Stimulated activated naive CD4-positive, alpha-beta T cell treated with Interleukin-2 at 50 U/mL for 16 hours (primary cell): ENCODE measurements at places on chromosomes 7 and 10.

DNA sequence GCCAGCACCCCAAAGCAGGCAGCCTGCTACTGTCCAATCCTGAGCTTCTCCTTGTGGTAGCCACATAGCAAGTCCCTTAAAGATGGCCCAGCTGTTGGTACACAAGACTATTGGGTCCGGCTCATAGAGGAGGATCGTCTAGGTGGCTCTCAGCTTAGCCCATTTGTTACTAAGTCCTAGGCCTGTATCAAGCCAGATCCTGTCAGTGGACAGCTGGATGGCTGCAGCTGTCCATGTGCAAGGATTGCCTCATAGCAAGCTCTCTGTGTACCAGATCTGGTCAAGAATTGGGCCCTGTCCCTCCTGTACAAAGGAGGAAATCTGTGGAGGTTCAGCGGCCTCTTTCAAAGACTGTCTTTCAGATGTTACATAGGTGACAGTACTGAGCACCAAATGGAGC lies 12.2 kb upstream of the TMEM168 start:
- DNase-seq: no peak

DNA sequence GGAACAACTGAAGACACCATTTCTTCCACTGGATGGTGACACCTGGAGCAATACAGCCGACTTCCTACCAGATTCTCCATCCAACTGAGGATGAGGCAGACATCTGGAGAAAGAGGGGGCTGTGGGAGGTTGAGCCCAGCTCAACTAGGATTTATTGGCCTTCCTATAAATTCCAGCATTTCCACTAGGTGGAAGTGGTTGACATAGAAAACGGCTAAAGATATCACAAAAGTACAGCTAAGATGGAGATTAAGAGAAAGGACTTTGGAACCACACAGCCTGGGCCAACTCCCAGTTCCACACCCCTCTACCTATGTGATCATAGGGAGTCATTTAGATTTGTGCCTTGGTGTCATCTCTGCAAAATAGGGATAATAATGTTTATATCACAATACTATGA lies 61.3 kb upstream of the CAV2 start:
- no peak for DNase-seq

- no peak for DNase-seq
These were observed 19.6 kb downstream of the FRMPD2 start for GRCh38 chr10:48254750-48255512.

- DNase-seq: no peak
These were observed 514.2 kb downstream of the TFEC start for GRCh38 chr7:115516341-115516740.

DNA sequence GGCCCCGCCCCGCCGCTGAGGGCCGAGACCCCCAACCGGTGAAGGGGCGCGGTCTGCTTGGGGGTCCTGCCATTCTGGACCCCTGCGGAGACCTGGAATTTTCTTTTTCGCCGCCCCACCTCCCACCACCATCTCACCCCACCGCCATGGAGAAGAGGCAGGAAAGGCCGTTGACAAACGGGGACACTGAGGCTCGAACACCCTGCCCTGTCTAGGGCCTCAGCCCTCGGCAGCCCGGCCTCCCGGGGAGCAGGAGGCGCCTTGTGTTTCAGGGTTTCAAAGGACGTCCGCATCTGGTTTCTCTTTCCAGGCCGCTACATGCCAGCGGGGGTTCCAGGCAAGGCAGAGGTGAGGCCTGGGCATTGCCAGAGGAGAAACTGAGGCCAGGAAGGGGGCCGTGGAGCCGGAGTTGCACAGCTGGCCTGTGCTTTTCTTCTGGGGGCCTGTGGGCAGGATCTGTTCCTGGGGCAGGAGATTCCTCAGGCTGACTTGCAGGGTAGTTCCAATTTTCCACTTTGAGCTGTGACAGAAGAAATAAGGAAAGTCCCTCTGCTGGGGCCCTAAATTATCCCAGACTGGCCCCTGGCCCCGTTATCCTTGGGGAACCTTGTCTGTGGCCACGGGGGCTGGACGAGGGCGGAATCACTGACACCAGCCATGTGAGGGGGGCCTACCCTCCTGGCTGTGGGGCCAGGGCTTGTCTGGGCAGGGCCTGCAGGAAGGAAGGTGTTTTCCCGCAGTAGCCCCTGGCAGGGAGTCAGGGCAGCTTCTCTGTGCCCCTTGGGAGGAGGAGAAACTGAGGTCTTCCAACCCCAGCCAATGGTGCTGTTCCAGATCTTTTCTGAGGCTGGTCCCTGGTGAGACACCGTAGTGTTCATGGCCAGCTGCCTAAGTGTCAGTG lies 900 bp upstream of the MICALL2 start:
- DNase-seq: no peak

DNA sequence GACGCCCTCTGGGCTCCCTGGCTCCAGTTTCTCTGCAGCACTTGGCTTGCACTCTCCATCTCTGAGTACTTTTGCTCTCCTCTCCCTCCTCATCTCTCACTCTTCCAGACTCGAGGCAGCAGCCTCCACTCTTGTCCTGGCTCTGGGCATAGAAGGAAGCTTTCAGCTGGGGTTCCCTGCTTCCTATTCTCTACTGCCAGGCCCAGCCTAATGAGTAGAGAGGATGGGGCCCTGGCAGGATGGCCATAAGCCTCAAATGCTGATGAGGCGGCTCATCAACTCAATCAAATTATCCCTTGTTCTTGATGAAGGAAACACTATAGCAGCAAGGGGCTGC lies 55.8 kb downstream of the NEURL1 start:
- DNase-seq: no peak

- DNase-seq: no peak
These were observed 7.0 kb downstream of the GSAP start for GRCh38 chr7:77409005-77409738.

DNA sequence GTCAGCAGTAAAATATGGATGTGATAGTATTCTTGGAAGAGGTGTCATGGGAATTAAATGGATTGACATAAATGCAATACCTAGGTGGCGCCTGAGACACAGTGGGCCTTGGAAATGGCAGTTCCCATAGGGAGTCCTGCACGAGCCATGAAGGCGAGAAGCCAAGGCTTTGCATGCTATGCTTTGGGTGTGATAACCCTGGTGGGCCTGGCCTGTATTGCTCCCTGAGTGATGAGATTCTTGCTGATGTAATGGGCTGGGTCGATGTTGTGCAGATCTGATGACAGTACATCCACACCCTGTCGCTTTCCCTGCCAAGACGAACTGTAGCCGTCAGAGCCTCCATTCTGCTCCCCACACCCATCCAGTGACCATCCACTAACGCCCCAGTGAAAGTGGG lies 46.4 kb downstream of the CREB5 start:
- no peak for DNase-seq

DNA sequence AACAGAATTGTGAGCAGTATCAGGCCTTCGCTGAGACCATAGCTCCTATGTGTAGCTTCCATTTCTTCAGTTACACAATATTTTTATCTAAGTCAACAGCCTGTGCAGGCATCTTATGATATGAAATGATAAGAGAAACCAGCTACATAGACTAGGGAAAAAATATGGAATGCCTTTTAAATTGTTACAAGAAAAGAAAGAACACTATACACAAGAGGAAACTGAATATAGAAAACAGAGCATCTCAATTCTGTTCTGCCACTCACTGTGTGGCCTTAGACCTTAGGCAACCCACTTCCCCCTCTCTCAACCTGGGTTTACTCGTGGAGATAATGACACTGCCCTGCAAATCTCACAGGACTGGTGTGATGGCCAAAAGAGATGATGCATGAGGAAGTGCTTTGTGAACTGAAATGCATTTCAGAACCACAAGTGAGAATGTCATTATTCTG lies 132.9 kb downstream of the LRRN3 start:
- DNase-seq: no peak

DNA sequence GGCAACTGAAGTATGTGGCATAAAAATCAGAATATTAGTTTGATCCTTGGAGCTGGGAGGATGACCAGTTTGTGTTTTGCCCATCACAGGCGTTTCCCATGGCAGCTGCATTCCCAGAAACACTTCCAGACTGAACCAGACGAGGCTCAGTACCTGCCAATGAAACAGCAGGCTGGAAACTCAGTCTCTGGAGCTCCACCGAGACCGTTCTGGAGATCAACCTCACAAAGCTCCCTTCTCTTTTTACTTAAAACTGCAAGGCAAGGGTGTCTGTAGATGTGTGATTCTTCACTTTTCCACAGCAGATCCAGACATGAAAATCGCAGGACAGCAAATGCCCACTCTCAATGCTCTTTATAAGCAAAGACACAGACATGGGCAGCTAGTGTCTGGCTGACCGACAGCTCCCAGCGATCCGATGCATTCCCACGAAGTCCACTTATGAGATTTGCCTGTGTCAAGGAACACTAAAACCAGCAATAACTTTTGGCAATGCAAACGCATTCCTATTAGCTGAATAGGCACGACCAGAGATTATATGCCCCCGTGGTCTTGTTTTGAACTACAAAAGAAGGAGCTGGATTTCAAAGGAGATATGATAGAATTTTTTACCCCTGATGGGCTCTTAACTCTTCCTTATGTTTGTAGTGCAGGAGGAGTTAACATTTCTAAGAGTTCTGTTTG lies 72.6 kb downstream of the ADAM12 start:
- no peak for DNase-seq

DNA sequence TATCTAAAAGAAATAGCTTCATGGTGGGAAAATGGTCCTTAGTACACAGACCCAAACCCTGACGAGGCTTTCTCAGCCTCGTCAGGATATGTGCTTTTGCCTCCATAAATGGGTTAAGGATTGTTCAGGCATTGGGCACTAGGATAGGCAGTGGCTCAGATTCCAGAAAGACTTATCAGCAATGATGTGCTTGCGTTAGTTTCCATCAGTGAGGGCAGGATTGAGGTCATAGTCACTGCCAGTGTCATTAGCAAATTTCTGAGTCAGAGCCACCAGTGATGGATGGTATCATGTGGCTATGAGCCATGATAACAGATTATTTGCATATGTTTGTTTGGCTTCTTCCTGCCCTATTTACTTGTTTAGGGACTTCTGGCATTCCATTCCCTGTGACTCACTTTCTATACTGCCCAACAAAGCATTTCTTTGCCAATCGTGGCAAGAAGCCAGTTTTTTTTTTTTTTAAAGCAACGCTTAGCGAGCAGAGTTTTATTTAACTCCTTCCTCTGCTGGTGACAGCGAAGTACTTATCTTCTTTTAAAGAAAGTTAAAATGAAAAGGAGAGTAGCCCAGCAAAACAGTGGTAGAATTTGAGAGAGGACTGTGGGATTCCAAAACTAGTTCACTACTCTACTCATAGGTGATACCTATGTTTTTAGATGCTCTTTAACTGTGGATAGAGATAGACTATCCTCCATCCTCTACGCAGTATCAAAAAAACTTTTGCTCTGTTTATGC lies 44.4 kb downstream of the MYPN start:
- no peak for DNase-seq

DNA sequence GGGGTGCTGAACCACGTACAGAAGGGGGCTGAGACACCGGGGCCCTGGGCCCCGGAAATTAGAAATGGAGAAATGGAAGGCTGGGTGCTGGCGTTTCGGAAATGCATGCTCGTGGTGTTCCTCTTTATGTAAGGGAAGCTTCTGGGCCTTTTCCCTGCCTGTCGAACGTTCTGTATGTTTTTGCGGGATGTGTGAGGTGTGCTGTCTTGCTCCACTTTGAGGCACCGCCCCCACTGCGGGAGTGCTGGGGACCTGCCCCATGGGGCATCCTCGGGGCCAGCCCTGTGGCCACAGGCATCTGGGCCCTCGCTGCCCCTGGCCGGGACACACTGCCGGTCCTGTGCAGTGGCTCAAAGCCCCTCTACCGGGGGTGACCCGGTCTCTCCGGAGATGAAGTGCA lies 1.7 kb upstream of the VENTX start:
- no peak for DNase-seq

DNA sequence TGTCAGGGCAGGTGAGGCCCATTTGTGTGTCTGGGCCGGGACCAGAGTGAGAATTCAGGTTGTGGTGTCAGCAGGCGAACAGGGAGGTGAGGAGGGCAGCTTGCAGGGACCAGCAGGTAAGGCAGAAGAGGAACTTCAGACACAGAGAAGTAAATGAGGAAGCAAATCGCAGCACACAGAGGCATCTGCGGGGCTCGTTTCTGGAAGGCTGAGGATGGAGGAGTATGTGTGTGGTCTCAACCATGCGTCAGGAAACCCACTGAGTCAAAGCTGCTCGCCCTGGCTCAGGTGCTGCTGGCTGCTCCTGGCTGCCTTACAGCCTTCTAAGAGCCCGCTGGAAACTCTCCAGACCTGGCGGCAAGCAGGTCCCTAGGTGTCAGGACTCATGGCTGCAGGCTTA lies 26.9 kb upstream of the PITRM1 start:
- no peak for DNase-seq

- no peak for DNase-seq
These were observed 71.7 kb upstream of the TMEM106B start for GRCh38 chr7:12139416-12139815.

- no peak for DNase-seq
These were observed 5.7 kb downstream of the TRIM8 start for GRCh38 chr10:102649797-102650654.

DNA sequence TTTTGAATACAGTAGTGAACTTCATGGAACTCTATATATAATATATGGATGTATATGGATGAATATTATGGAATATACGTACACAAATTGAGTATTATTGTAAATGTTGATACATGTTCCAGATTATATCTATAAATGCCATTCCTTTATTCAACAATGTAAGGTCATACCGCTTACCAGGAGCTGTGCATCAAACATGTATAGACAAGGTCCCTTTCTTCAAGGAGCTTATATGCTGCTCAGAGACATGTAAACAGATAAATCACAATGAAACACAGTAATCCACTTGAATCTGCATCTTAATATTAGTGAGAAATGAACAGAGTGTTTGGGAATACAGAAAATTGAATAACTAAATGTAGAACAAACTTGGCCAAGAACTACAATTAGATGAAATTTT lies 898 bp upstream of the SEM1 start:
- DNase-seq: no peak

DNA sequence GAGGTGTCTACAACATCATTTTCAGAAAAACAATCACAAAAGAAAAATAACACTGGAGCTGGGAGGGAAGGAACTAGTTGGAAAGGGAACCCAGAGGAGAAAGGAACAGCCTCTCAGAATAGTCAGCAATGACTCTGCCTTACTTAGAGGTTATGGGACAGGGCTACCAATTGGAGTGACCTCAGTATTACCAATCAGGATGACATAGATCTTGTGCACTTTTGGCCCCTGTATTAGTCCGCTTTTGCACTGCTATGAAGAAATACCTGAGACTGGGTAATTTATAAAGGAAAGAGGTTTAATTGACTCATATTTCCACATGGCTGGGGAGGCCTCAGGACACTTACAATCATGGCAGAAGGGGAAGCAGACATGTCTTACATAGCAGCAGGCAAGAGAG lies 99.7 kb upstream of the SDK1 start:
- no peak for DNase-seq

DNA sequence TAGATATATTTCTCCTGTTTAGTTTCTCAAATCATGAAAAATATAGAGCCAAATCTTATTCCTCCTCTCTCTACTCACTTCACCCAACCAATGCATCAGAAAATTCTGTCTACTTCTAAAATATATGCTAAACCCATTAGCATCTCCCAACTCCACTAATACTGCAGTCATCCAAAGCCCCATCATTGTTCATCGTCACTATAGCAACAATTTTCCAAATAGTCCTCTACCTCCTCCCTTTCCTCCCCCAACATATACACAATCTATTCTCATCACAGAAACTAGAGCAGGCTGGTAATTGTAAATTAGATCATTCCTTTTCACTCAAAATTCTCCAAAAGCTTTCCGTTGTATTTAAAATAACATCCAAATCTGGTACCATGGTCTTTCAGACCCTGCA lies 38.4 kb upstream of the C10orf120 start:
- DNase-seq: no peak
